Kasumi-1 (cell line): ENCODE measurements at places on chromosomes 13 and 19.

DNA sequence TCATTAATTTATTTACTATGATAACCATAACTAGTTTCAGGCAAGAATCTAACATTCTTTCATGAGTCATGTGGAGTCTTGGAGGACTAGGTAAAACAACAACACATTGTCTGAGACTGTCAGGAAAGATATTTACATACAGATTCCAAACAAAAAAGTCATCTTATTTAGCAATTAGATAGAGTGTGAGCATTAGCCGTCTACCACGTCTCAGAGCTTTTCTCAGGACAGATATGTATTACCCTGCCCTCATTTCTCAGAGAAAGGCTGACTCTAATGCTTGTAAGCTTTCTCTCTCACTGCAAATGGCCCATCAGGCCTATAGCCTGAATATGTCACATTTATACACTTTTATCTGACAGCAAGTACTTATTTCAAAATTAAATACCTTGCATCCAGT, 312.1 kb upstream of the PCDH20 start:
- no peak for DNase-seq

DNA sequence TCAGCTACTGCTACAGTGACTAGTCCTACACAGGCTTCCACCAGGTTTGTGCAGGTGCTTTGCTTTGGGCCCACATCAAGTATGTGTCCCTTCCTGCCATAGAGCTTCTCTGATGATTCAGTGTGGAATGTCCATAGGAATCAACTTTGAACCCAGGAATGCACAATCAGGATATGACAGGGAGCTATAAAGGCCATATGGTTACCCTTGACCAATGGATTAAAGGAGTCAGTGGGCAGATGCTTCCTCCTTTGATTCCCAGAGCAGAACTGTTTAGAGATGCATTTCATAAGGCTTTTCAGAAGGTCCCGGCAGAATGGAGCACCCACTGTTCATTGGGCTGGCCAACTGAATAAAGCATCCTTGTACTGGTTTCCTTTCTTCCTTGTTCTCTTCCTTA, 145.2 kb upstream of the WASF3 start:
- DNase-seq, result no peak

DNA sequence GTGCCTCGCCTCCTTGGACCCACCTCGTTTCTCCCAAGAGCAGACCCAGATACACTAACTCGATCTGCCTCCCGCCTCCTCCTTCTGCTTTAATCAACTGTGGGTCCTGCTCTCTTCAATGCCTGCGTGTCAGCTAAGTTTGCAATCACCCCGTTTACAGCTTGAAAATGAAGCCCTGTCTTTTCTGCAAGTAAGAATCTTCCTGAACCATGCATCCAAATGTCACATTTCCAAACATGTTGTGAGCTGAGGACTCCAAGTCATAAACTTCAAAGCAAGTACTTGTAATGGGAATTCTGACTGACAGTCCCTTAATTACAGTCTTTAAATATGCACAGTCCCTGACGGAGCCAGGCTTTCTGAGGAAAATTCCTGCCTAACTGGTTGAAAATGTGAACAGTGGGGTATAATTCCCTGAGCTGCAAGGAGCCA, 154.9 kb upstream of the UQCRFS1 start:
- no peak for DNase-seq

DNA sequence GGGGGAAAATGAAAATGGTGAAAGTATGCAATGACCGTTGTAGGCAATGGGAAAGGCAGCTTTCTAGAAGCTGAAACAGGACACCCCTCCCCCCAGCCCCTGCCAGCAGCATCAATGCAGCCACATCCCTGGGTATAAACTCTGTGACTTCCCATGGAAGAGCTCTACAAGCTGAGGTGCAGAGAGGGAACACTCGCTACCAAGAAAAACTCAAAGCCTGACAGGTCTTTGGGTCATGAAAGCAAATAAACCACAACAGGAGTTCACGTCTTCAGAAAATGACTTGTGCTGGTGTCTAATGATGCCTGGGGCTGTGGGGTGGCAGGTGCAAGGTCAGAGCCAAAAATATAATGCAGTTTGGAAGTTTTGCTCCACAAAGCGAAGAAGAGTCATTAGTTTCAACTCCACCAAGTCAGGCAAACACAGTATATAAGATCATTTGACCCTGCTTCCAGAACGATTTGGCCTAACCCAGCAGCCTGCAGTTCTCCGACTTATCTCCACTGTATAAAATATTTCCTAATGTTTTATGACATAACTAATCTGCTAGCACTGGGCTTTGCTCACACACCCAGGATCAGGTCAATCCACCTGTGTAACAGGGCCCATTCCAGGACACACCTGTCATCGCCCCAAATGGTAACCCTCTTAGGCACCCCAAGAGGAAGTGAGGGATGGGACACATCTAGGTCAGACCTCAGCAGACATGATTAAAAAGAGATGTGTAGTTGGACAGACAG, 102.1 kb downstream of the IRS2 start:
- DNase-seq, result no peak

DNA sequence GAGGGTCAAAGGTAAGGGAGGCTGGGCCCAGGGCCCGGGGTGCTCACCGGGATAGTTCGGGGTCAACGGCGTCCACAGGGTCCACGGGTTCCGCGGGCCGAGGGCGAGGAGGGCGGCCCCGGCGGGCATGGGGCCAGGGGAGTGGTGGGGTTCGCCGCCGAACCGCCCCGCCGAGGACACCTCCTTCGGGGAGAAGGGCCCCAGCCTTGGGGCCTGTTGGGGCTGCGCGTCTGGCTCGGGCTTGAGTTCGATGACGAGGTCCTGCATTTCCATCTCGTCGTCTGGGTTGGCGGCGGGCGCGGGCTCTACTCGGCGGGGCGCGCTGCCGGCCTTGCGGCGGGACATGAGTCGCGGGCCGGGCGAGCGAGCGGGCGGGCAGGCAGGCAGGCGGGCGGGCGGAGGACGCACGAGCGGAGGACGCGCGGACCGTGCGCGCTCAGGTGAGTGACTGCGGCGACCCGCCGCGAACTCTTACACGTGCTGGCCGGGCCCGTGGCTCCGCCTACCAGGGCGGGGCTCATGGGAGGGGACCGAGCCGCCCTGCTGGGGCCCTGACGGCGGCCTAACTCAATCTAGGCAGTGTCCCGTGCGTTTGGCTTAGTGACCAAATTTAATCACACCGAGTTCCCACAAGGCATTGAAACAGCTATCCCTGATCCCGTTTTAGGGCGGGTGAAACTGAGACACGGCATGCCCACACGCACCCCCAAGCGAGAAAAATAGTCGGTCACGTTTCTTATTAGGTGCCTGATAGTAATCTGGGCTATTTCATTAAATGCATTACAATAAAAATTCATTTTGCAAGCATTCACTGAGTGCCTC, at the start of gene ZNF296:
Gene ZNF296, minus strand, starts transcription at position 450 of the 822 bp plus-strand sequence. Its CDS starts 105 bp downstream, at position 345.
- peak; percentile 58 for DNase-seq

DNA sequence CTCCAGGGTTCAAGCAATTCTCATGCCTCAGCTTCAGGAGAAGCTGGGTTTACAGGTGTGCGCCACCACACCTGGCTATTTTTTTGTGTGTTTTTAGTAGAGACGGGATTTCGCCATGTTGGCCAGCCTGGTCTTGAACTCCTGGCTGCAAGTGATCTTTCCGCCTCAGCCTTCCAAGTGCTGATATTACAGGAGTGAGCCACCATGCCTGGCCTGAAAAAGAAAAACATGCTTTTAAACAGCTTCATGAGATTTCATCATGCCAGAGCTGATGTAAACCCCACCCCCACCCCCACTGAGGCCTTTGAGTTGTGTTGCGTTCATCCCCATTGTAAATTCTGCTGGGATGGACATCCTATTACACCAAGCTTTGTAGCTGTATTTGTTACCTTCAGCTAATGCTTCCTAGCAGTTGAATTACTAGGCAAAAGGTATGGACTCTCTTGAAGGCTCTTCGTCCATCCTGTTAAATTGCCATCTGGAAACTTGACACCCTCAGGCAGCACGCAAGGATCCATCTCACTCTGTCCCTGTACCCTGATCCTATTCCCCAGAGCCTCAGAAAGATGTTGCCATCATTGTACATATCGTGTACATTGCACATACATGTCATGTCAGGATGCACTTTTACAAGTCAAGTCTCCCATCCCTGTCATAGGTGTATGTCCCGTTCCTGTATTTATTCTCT, 47.3 kb downstream of the NFIX start:
- no peak for DNase-seq

DNA sequence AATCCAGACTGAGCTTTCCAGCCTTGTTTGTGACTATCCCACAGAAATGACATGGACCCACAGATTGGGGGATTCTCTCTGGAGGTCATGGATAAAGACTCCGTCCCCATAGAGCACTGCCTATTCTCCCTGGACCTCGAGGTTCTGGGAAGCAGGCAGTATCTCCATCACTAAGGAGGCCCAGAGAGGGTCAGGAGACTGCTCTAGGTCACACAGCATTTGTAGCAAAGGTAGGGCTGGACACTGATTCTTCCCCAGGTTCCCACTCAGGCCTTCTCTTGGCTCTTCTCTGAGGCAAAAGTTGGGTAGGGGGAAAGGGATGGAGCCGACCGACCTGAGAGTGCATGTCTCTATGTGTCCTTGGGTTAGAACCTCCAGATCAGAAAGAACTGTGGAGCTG, 80.9 kb downstream of the PTPRS start:
- DNase-seq, result no peak

GRCh38 chr13:95955255-95955654, 97.9 kb downstream of the UGGT2 start:
- DNase-seq, result no peak

- DNase-seq, result no peak
These were observed 108.6 kb downstream of the AKAP11 start for GRCh38 chr13:42380420-42381164.

GRCh38 chr19:5588906-5589676, 21.3 kb upstream of the TINCR start:
- no peak for DNase-seq

- DNase-seq, result no peak
These were observed 987.0 kb downstream of the DIAPH3 start for GRCh38 chr13:59176775-59177174.

DNA sequence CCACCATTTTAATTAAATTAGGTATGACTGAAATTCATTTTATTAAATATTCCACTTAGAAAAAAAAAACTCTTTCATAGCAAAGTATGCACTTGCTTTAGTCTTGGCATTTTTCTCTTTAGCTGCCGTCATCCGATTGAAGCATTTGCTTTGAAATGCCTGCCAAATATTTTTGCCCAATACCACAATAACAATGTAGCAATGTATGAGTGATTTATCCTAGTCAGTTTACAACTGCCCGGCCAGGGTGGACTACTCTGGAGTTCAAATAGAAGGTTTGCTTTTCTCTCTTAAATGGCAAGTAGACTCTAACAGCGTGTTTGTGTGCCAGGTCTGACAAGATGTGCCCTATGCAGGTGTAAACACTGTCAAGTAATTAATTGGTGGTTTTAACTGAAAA, 675.3 kb upstream of the SGCG start:
- no peak for DNase-seq

- DNase-seq, result peak; percentile 85
These were observed 933 bp downstream of the TFPT start for GRCh38 chr19:54114340-54115108.

DNA sequence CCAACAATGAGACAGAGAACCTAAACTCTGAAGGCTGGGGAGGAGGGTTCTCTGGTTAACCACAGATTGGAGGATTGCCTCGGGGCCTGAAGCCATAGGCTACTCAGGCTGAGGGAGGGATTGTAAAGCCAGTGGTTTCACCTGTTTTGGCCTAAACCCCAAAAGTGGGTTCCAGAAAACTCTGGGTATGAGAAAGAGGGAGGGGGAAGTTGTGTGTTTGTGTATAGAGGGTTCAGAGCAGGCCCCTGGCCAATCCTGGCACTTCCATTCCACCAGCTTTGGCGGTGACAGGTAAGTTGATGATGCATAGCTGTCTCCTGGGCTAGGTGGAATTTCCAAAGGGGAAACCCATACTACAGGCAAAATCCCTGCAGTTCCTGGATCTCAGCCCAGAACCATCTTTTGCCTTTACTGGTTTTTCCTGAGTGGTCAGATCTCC, 13.5 kb upstream of the CCDC97 start:
- no peak for DNase-seq

DNA sequence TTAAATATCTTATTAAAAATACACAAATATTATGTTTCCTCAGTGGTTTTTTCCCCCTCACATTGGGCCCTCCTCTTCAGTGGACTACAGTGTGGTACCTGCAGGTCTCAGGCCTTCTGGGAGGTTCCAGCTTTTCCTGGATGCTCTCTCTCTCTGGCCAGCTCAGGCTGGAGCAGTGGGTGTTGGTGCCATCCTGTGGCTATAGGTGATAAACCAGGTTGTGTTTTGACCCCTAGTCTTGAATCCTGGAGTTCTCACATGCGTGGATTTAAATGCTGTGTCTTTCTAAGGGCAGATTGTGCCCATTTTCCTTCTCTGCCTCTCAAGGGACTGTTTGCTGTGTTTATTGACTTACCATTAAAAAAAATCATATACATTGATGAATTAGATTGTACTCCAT, 41.2 kb upstream of the ZNF527 start:
- no peak for DNase-seq

GRCh38 chr19:9877780-9878510, 42.8 kb downstream of the PIN1 start:
- no peak for DNase-seq

- DNase-seq, result no peak
These were observed 57.5 kb upstream of the SIAH3 start for GRCh38 chr13:45909089-45909488.

GRCh38 chr13:76921516-76921915, 26.8 kb upstream of the ACOD1 start:
- DNase-seq, result no peak

DNA sequence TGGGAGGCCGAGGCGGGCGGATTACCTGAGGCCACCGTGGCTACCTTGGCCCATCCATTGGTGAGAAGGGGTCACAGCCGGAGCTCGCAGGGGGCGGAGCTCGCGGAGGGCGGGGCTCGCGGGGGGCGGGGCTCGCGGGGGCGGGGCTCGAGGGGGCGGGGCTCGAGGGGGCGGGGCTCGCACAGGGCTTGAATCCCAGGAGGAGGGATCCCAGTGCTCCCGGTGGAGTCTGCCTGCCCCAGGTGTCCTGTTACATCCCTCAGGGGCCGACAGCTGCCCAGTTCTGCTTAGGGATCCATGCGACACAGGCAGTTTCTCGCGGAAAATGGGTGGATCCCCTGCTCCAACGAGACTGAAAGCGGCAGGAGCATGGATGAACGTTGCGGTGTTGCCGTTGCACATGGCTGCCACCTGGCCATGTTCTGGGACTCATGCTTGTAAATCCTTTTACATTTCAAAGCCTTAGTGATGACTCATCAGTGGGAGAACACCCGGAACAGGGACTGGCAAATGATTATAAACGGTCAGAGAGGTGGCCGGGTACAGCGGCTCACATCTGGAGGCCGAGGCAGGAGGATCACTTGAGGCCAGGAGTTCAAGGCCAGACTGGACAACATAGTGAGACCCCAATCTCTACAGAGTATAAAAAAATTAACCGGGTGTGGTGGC, 25.1 kb downstream of the TMPRSS9 start:
- peak; percentile 24 for DNase-seq

- DNase-seq, result no peak
These were observed 221.6 kb downstream of the NBEA start for GRCh38 chr13:35163674-35164073.

DNA sequence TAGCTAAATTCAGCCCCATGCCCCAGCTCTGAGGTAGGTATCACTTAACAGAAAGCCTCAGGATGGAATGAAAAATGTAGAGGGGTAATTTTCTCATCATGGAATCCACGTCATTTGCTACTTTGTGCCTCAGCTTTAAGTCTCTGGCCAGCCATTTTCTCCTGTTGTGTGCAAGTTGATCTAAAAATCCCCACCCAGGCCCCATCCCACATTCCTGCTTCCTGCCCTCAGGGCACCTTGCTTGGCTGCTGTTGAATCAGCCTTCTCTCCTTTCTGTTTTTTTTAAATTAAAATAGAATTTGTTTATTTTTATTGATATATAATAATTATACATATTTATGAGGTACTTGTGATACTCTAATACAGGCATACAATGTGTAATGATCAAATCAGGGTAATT, 179.9 kb upstream of the TSHZ3 start:
- DNase-seq, result no peak
